T-helper 17 cell (primary cell): ENCODE measurements at places on chromosomes 16 and 17.

GRCh38 chr17:21816592-21817567 is 124.6 kb downstream of the KCNJ18 start:
- no peak for DNase-seq

DNA sequence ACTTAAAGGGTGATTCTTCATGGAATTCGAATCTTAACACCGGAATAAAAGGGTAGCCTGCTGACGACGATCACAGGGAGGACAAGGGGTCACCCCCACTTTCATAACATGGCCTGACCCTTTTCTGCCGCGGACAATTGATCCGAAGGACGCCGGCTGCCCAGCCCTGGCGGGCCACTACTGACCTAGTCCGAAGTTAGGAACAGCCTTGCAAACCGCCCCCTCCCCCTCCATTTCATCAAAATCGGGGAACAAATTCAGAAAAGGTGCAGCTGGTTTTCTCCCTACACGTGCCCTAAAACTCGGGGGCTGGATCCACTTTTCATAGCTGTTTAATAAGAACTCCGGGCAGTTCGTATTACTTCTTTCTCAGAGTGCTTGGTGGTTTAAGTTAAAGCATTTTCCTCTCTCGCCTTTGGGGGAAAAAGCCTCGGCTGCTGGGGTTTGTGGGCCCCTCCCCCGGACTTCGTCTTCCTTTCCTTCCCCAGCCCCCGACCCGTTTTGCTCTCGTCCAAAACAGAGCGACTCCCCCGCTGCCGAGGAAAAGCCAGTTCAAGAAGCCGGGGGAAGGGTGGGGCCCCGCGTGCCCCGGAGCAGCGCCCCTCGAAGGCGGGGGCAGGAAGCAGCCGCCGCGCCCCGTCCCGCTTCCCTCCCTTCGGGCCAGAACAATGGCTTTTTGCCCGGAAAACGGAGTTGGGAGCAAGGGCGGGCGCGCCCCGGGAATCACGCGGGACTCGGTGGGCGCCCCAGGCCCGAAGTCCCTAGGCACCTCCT is 641 bp upstream of the CBX2 start:
- DNase-seq = no peak

GRCh38 chr16:6377956-6378355 is 954.7 kb upstream of the RBFOX1 start:
- DNase-seq = no peak

- no peak for DNase-seq
Measured at GRCh38 chr16:30924076-30924912, 922 bp downstream of the FBXL19 start.

GRCh38 chr16:72939247-72939646 is 108.7 kb downstream of the ZFHX3 start:
- DNase-seq = no peak

- no peak for DNase-seq
Measured at GRCh38 chr16:2236337-2237101, at the start of gene DNASE1L2. Gene DNASE1L2 (plus strand): TSS chr16:2236444. CDS start chr16:2236817, 373 bp downstream.
